Stimulated activated CD8-positive, alpha-beta memory T cell treated with anti-CD3 and anti-CD28 coated beads, Interleukin-4, amount 100 ng/mL, for 1 hour (primary cell): ENCODE measurements at places on chromosomes 4 and X.

GRCh38 chr4:112739442-112739841, 102.5 kb downstream of the LARP7 start:
- no peak for DNase-seq

DNA sequence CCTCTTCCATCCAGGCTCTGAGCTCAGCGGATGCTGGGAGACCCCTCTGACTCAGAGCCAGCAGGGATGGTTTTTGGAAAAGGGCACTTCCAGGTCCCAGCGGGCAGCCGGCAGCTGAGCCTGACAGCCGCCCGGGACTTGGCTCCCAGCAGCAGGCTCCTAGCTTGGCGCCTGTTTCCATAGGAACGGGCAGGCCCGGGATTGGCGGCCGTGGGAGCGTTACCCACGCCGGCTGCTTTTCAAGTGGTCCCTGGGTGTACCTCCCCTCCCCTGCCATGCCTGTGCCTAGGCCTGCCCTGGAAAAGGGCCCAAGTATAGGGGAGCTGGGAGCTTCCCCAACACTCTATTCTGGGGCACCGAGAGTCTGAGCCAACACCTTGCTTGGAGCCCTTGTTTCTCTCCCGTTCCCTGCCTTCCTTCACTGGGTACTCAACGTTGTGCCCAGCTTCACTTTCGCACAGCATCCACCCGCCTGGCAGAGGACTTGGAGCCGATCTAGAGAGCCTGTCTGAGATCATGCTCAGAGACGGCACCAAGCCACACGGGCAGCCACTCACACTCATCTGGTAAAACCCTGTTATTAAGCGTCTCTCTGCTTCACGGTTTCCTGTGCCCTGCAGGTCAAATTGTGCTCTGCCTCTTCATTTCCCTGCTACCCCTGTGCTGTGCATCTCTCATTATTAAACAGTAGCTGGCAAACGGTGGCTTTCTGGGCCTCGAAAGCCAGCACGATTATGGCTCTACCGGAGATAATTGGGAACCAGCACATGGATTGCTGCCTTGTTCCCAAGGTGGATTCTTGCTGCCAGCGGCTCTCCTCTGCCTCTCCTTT, 521.5 kb downstream of the BCOR start:
- no peak for DNase-seq

GRCh38 chr4:125368671-125369081, 53.9 kb downstream of the FAT4 start:
- DNase-seq: no peak

GRCh38 chr4:133498149-133498548, 349.1 kb downstream of the PCDH10 start:
- no peak for DNase-seq

DNA sequence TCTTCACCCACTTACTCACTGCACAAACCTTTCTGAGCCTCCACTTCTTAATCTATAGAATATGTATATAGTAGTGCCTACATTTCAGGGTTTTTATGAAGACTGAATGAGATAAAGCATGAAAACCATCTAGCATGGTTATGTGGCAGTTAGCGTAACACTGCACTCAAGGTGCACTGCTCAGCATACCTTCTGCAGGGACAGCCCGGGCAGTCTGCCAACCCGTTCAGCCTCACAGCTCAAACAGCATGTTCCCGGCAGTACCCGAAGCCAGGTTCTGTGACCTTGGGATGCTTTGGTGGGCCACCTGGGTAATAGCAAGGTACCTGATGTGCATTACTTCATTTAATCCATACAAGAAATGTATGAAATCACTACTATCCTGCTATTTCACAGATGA, 81.4 kb downstream of the DOCK11 start:
- no peak for DNase-seq

- no peak for DNase-seq
Observed at GRCh38 chrX:112779139-112779538, 61.5 kb downstream of the AMOT start.

DNA sequence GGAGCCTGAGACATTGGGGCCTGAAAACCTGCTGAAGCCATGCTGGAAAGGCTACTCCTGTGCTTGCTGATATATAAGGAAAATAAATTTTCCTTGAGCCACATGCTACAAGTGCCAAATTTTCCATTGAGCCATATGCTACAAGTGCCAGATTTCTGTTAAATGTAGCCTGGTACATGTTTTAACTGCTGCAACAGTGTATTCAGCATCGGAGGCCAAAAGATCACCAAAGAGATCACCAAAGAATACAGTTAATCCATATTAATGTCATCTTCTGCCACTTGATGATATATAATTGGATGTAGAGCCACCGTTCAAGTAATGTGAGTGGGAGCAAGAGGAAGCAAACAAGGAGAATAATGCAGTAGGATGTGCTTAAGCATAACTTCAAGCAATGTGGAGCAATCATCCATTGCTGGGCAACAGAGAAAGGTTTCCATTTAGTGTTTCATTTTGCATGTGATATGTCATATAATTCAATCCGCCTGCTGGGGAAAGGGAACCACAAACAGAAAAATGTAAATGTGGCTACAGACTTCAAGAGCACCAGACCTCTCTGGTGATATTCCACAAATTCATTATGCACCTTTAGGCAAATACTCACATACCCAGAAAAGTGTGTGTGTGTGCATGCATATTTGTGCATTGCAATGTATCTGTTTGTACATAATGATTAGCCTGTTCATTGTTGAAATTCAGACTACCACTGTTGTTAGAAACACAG, 295.9 kb downstream of the KCNIP4 start:
- no peak for DNase-seq

DNA sequence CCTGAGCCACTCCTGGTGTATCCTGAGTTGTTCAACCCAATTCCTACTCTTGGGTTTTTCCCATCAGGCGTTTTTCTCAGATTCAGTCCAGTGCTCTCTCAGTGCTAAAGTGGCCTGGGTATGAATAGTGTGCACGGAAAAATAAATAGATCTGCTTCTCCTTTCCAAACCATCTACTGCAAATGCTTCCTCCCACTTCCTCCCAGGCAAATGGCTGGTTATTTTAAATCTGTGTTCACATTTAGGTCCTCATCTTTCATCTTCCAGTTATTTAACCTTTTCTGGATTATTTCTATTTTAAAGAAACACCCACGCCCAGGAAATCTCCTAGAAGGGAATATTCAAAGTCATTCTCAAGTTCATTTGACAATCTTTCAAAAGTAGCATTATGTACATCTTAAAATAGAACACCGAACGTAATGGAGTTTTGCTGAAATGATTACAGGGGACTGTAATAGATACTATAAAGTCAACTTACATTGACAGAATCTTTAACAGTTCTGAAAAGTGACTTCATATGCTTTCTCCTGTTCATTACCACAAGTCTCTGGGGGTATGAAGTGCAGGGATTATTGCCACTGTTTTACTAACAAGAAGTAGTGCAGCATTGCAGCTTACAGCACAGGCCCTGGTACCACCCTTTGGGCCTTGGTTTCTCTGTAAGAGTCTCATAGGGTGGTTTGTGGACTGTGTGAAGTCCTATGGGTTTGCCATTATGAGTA, 66.3 kb downstream of the MED28 start:
- no peak for DNase-seq

DNA sequence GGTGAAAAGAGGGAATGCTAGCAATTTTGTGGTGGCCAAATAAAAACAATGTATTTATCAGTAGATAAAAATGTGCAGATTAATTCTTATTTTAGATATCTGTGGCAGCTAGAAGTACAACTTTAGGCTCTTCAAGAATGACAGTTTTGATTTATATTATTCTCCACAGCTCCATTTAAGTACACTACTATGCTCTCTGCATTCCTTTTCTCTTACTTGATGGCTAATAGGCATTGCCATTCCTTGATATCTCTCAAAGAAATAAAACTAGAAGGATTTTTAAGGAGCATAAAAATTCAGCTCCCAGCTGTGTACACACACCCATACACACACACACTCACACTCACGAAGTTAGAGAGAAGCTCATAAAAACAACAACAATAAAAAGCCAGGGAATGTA, 59.4 kb upstream of the H2AZ1 start:
- DNase-seq: no peak

GRCh38 chr4:174107746-174108354, 175.6 kb downstream of the FBXO8 start:
- DNase-seq: no peak

GRCh38 chr4:83542225-83542624, 6.3 kb downstream of the GPAT3 start:
- no peak for DNase-seq

GRCh38 chr4:115780835-115781234, 667.4 kb upstream of the NDST4 start:
- no peak for DNase-seq

- no peak for DNase-seq
Observed at GRCh38 chrX:114997779-114998178, 19.6 kb downstream of the IL13RA2 start.

DNA sequence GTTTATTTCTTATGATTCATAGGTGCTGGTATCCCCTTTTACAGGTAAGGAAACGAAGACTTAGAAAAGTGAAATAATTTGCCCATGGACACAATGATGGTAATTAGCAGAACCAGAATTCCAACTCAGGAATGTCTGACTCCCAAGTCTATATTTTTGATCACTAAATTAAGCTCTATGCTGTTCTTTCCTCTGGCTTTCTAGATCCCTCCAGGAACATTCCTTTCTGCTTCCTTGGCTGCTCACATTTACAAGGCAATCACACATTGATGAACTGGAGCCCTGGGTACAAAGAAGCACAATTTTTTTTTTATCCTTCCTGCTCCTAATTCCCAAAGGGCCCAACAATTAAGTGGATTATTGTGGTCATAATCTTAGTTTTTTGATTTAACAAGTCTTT, 7.0 kb upstream of the CDKN2AIP start:
- DNase-seq: no peak

GRCh38 chr4:168942985-168943384, 67.1 kb downstream of the CBR4 start:
- no peak for DNase-seq
